WERI-Rb-1 (cell line): ENCODE measurements at places on chromosomes 7 and 10.

GRCh38 chr10:61642676-61643075, 20.1 kb upstream of the CABCOCO1 start:
- DNase-seq: no peak

- DNase-seq: no peak
Observed at GRCh38 chr7:18350678-18351077, 144.9 kb upstream of the HDAC9 start.

DNA sequence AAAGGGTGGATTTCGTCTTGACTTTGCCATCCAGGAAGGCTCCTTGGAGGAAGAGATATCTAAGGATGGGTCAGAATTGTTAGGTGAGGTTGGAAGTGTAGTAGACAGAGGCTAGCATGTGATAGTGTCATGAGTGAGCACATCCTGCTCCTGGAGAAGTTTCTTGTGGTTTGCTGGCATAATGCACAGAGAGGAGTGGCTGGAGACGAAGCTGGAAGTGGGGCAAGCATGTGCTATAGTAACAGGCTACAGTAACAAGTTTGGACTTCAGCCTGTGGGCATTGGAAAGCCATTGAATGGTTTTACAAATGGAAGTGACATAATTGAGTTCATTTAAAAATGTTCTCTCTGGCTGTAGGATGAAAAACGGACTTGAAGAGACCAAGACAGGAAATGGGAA, 175.6 kb upstream of the VWC2 start:
- DNase-seq: no peak

- no peak for DNase-seq
Observed at GRCh38 chr10:92238586-92239098, 52.2 kb downstream of the CPEB3 start.

DNA sequence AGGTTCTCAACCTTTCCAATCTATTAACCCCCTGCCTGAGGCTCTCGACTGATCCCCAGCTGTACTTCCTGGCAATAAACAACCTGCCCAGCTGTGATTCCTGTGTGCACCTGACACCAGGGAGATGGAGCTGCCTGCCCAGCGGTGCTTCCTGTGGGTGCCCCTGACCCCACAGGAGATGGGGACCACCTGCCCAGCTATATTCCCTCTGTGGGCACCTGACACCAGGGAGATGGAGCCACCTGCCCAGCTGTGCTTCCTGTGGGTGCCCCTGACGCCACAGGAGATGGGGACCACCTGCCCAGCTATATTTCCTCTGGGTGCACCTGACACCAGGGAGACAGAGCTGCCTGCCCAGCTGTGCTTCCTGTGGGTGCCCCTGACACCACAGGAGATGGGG, 184.0 kb downstream of the DIP2C start:
- no peak for DNase-seq

GRCh38 chr10:75658036-75658435, 226.6 kb downstream of the LRMDA start:
- no peak for DNase-seq

DNA sequence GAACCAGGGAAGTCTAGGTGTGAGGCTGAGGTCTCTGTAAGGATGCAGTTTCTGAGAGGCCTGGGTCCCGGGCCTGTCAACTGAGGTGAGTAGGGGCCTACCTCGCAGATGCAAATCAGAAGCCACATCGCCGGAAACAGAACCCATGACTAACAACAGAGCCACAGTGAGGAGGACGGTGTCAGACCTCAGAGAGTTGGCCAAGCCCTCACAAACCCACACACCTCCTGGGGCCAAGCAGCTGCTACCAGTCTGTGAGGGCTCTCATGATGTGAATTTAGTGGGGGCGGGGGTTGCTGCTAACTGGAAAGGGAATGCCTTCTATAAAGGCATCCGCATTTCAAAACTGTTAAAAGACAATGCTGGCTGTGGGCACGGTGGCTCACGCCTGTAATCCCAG, 103.0 kb downstream of the COBL start:
- no peak for DNase-seq

DNA sequence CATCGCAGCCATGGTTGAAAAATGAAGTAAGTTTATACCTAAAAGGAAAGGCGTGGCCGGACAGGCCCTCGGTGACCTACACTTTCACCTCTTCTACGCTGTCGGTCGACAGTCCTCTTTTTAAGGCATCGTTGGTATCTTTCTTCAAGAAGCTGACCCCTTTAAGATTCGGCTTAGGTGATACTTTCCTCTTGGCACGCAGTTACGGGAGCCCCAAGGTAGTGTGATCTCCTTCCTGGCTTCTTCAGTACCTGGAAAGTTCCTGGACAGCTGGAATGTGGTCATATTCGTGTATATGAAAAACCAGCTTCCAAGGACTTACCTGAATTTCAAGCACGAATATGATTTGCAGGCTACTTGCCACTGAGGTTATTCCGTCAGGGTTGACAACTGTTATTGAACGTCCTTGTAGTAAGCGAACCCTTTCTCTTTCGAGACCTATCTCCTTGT, 885 bp upstream of the SYPL1 start:
- DNase-seq: no peak

GRCh38 chr10:72754275-72755032, 62.5 kb downstream of the MCU start:
- DNase-seq: no peak

DNA sequence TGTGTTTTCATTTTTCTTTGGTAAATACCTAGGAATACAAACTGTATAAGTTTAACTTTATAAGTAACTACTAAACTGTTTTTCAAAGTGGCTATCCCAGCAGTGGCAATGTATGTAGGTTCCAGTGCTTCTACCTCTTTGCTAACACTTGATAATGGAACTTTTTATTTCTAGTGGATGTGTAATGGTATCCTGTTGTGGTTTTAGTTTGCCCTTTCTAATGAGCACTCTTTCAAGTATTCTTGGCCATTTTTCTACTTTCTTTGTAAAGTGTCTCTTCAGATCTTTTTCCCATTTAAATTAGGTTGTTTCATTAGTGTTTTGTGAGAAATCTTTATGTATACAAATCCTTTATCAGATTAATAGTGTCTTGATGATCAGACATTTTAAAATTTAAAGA, 4.6 kb downstream of the KIF20B start:
- DNase-seq: no peak

- peak; percentile 48 for DNase-seq
Observed at GRCh38 chr7:54788664-54789063, 29.7 kb upstream of the SEC61G start.

DNA sequence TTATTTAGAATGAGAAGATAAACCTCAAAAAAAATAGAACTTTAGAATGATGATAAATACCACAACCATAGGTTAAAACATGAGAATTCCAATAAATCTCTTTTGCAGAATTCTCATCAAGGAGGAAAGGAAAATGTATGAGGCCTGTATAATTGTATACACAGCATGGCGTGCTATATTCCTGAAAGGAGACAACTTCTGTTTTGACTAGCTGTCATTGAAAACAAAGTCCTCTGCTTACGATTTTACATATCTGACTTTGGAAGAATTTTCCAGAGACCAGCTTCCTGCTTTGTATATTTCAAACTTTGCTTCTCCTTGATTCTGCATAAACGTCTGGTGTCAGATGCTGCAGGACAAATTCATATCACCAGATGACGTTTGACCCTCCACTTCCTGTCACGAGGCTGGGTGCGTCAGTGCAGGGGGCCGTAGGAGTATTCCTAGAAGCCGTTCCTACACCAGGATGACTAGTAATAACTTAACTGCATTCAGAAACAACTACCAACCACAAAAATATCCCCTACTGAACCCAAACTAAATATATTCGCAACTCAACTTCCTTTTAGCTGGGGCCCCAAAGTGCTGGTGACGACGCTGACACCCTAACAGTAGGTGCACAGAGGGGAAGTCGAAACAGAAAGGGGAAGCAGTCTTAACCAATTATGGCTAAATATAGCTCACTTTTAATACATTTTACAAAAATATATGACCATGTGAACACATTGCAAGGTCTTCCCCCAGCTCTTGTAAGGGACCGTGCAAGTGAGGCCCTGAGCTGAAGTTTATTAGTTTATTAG, 178.6 kb upstream of the INHBA start:
- DNase-seq: no peak
